Sigmoid colon (tissue), 7 donors: ENCODE measurements at places on chromosomes 5 and 9.

GRCh38 chr5:174235221-174236011 is 189.9 kb downstream of the NSG2 start:
- no peak for DNase-seq

GRCh38 chr9:91379426-91379825 is 17.7 kb upstream of the AUH start:
- DNase-seq = no peak

- no peak for DNase-seq
Measured at GRCh38 chr5:125006011-125006685, 259.7 kb upstream of the ZNF608 start.

DNA sequence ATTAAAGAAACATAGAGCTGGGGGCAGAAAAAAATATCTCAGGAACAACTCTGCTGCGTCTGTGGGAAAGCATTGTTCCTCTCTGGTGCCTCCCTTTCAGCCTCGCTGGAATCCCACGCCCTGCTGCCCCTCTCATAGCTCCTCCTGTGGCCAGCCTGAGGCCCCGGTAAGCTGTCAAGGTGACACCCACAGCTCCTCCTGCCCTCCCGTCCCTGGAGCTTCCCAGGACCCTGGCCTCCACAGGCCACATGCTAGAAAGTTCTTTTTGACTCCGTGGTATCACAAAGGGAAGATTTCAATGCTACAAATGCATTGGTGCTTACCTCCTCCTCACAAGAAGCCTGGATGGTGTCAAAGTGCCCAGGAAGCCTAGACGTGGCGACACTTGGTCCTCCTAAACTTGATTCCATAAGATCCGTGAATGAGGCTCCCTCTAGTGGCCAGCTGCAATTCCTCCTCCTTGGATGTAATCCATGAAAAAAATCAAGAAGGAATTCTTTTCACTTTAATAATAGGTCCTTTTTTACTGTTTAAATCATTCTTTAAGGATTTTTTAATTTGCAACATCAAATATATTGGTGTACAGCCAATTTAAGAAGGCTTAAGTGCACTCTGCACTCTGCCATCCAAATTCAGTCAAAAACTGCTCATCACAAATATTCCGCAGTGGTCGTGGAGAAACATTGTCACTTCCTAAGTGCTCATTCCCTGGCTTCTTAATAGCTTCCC is 104.9 kb downstream of the CFAP90 start:
- DNase-seq = peak; percentile 86

DNA sequence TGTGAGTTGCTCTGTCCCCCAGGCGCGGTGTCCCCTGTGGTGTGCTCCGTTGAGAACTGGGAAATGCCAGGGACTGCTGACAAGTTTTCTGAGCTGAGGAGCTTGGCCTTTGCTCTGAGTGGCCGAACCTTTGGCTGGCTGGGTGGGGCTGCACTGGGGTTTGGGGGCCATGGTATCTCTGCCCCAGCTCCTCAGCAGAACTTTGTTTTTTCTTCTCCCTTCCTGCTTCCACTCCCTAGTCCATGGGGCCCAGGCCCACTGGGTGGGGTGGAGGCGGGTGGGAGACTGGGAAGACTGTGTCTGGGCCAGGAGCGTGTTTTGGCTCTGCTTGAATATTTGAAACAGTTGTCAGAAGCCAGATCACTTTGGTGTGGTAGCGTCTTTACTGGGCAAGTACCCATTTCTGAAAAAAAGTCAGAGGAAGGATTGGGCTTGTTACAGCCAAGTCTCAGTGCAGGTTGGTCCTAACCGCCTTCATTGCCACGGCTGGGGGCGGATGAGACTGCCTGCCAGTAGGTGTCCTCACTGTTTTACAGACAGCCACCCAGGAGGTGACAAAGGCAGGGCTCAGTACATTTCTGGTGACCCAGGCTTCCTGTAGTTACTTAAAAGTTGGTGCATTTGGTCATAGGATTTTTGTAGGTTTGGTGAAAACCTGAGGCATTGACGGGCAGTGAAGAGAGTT is 92.7 kb downstream of the DAB2IP start:
- peak; percentile 84 for DNase-seq

DNA sequence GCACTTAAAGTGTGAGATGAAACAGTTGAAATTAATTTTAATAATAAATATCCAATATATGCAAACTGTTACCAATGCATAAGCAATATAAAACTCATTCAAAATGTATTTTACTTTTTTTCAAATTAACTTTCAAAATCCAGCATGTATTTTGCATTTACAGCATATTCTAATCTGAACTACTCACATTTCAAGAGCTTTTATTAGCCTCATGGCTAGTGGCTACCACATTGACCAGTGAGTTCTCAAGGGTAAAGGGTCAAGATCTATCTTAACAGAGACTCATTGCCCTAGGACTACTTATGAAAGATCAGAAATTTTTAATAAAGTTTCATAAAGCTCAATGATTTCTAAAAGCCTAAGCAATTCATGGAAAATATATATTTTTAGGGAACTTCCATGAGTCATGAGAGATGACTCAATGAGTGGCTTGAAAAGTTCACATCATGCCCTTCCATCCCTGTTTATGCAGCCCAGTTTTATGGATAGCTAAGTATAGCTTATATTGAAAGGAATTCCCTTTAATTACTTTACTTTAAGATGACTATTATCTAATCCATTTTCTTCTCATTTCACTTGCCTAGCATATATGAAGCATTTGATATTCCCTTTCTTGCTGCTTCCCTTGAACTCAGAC is 608.6 kb downstream of the SLCO4C1 start:
- no peak for DNase-seq

GRCh38 chr5:44426944-44427343 is 37.7 kb upstream of the FGF10 start:
- no peak for DNase-seq

- no peak for DNase-seq
Measured at GRCh38 chr5:7412409-7412808, 16.5 kb downstream of the ADCY2 start.

DNA sequence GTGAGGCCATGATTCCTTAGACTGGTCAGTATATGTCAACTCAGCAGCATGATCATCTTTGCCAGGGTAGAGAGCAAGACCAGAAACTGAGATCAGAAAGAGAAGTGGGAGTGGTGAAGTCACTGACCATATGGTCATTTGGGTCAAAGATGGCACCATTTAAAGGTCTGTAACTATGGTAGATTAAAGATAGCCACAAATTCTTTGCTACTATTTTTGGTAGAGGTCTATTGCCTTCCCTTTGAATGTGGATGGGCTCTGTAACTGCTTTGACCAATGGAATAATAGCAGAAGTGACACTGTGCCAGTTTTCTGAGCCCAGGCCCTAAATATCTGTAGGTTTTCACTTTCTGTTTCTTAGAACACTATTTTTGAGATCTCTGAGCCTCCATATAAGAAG is 117.6 kb downstream of the PCSK1 start:
- DNase-seq = no peak

- DNase-seq = no peak
Measured at GRCh38 chr5:131633830-131634229, 1.2 kb downstream of the RAPGEF6 start.

DNA sequence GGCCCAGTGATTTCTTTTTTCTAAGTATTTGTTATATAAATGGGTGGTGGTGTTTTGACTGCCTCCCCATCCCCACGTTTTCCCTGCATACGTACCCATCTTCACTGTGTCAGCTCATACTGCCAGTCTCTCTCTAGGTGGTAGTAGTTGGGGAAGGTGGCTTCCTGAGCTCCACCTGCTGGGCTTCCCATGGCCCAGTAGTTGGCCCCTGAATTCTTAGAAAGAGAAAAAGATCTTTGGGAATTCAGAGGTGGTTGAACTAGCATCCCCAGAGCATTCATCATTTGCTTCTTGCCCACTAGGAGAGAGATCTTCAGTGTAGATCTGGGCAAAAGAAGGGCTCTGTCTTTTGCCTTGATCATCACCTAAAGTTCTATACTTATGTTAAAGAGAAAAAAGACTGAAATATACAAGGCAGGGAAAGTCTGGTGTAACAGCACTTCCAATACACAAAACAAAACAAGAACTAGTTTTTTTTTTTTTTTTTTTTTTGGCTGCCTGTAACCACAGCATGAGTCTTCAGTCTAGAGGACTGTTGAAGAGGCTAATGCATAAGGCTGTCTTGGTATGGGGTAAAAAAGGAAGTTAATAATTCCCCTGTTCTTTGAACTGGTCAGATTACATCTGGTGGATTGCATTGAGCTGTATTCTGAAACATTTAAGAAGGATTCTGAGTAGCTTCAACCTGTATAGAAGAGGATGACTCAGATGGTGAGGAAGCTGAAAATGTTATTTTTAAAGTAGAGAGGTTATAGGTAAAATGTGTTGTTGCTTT is 128.7 kb downstream of the ATG10 start:
- no peak for DNase-seq

DNA sequence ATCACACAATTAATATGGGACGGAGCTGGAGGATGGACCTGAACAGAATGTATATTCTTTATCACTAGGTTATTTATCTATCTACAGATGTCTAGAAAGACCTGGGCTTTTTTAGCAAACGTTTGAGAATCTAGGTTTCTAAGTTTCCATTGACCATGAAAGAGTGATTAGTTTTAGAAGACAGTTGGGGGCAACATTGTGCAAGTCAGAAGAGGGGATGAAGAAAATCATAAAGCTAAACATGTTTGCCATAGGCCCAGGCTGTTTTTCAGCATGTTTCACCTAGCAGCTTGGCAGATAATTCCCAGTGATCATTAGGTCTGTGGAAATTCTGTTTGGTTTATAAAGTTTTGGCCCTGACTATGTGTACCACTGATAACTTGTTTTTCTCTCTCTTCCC is 44.1 kb upstream of the CDKN2B start:
- no peak for DNase-seq

DNA sequence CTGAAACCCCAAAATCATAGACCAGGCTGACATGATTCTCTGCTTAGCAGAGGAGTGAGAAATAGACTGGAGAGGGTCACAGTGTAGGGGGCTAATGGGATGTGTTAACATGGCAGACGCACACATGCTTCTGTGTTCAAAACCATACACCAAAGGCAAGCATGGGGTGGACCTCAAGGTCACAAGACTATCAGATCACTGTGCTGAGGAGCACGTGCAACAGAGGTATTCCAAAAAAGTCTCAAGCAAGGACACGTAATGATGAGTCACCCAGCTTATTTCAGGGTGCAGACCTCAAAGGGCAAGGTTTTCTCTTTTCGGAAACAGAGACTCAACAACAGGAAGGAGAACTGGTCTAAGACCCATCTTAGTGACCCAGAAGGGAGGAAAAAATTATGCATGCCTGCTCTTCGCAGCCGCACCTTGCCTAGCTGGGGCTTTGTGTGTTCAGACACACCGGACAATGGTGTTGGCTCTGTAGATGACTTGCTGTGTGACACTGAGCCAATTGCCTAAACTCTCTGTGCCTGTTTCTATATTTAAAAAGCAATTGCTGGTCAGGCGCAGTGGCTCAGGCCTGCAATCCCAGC is 20.3 kb downstream of the WHRN start:
- no peak for DNase-seq
